ENCODE measurements at places on chromosomes 3 and 15.
A peak's percentile ranks its signal among the peaks of the same experiment; 100 is the strongest.

DNA sequence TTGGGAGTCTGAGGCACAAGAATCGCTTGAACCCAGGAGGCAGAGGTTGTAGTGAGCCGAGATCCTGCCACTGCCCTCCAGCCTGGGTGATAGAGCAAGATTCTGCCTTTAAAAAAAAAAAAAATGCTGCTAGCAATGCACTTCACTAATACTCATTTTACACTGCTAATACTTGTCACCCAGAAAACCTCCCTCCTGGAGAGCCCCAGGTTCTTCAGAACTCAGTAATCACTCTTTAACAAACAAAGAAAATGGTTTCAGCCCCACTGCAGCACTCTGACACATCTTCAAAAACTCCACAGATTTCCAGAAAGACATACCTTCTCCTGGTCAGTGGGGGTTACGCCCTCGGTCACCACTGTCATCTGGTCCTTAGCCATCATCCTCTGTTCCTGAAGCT is 366.7 kb downstream of the SHQ1 start:
- no peak for DNase-seq

DNA sequence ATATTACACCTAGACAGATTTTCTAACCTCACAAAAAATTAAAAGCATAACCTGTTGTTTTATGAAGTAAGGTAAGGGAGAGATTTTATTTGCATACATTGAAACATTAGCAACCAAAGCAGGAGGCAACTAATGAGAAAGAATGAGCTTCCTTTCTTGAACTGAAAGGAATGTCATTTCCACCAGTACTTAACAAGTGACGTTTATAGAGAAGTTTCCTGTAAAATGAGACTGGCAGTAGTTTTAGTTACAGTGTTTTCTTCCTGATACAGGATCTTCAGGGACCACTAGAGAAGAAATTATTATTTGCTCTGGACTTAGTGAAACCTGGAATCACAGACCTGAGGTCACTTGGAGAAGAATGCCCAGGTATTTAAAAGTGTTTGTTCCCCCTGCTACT is 27.4 kb upstream of the FRMD5 start:
- no peak for DNase-seq

DNA sequence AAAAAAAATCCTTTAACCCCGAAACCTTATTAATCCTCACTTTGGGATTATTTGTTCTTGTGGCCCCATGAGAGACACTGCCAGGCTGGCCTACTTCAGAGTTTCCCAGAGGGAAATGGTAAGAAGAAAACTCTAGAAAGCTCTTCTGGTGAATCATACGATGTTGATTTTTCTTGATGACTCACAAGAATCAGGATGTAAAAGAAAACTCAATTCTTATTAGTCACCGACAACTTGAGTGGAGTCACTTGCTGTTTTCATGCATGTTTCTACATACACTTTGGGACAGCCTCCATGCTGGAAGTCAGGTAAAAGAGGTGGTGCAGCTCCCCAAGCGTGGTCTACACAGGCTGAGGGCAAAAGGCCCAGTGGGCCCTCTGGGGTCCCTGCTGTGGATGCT is 42.8 kb downstream of the MYO5C start:
- peak; percentile 87 for DNase-seq

- peak; percentile 71 for DNase-seq
These were observed 512 bp downstream of the LARP6 start for GRCh38 chr15:70853318-70853972.

- peak; percentile 30 for DNase-seq
These were observed 25.0 kb downstream of the SRGAP3 start for GRCh38 chr3:9224490-9224889.

DNA sequence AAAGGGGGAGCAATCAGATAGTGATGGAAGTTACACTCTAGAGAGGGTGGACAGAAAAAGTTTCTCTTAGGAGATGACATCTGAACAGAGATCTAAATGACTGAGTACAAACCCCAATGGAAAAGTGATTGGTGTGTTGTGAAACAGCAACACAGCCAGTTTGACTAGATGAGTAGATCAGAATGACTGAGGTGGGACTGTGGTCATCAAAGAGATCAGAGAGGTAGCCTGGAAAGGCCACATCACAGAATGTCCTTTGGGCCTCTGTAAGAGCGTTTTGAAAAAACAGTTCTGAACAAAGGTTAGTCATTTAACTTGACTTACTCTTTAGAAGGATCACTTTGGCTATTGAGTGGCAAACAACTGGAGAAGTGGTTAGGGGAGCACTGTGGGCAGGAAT is 10.6 kb downstream of the LRRC58 start:
- no peak for DNase-seq

- DNase-seq = no peak
These were observed 698.7 kb downstream of the NTRK3 start for GRCh38 chr15:87557881-87558280.

DNA sequence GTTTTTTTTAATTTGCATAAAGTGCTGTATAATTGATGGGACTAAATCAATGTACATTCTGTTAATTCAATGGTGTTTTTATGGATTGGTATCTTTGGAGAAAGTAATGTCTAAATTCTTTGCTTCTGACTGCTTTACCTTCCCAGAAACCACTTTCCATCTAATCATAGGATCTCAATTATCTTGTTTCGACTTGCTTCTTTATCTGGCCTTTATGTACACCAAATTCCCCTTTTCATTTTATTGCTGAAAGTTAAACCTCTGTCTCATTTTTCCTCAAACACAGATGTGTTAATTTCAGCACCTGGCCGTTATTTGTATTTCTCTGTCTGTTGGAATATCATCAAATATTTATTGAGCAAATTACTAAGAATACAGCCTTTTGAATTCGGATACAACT is 287.3 kb upstream of the GBE1 start:
- DNase-seq = no peak

GRCh38 chr15:62552444-62552843 is 387.4 kb upstream of the C2CD4B start:
- DNase-seq = no peak

GRCh38 chr3:160921020-160921635 is 165.1 kb downstream of the PPM1L start:
- DNase-seq = peak; percentile 48

GRCh38 chr3:172102883-172103310 is 63.5 kb downstream of the FNDC3B start:
- DNase-seq = no peak

- DNase-seq = no peak
These were observed 127.4 kb downstream of the TIGIT start for GRCh38 chr3:114421204-114421603.

GRCh38 chr15:36763685-36764084 is 184.3 kb downstream of the CDIN1 start:
- DNase-seq = no peak

DNA sequence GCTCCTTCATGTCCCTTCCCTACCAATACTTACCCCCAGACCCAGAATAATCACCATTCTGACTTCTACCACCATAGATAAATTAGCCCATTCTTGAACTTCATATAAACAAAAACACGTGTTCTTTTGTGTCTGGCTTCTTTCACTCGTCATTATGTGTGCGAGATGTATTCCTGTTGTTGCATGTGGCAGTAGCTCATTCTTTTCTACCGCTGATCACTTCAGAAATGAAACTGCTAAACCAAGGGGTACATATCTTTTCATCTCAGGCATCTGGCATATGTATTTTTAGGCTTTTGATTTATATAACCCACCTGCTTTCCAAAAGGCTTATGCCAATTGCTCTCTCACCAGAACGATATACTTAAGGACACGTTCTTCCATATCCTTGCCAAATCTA is 13.8 kb upstream of the SCG3 start:
- DNase-seq = no peak

- no peak for DNase-seq
These were observed 277 bp upstream of the HDDC3 start for GRCh38 chr15:90932660-90932991.

GRCh38 chr15:91408476-91409076 is 308.5 kb downstream of the SV2B start:
- DNase-seq = no peak

DNA sequence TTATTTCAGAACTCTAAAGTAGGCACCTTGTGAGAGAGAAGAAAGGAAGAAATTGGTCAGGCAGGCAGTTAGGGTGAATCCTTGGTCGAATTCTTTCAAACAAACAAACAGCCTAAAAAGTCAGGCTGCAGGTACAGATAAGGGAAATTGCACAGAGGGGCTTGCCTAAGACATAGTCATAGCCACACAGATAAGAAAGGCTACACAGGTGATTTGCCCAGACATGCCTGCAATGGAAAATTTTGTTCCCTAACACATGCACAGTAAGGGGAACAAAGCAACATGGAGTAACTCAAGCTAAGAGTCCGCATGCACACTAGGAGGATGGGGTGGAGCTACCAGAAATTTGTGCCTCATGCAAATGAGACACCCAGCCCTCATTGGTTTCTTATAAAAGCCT is 91.4 kb upstream of the TUSC7 start:
- no peak for DNase-seq

GRCh38 chr3:38473229-38473628 is 19.5 kb downstream of the ACVR2B start:
- DNase-seq = no peak

DNA sequence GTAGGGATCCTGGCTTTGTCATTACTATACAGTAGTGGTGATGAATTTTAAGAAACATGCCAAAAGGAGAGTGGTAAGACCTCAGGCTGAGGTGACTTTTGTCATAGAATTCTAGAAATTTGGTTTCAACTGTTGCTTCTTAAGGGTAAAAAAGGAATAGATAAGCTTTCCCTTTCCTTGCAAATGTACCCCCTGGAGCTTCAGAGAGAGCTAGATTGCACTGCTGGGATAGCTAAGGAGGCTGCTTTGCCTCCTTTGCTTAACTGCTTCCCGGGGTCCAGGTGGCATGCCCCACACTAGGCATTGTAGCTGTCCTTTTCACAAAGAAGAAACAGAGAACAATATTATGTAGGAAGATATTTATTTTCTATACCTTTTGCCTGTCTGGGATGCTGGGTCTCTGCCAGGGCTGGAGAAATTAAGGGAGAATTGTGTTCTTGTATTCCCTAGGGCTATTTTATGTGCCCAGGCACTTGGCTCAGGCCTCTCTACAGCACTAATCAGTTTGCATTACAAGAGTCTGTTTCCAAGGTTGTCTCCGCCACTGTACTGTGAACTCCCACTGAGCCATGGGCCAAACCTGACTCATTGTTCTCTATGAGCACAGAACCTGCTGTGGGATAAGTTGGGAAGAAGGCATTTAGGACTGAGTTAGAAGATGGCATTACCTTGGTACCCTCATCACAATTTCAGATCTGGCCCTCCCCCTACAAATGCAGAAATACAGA is 460.0 kb downstream of the PDCD6IP start:
- no peak for DNase-seq

GRCh38 chr3:53375019-53375418 is 27.7 kb upstream of the DCP1A start:
- peak; percentile 60 for DNase-seq

DNA sequence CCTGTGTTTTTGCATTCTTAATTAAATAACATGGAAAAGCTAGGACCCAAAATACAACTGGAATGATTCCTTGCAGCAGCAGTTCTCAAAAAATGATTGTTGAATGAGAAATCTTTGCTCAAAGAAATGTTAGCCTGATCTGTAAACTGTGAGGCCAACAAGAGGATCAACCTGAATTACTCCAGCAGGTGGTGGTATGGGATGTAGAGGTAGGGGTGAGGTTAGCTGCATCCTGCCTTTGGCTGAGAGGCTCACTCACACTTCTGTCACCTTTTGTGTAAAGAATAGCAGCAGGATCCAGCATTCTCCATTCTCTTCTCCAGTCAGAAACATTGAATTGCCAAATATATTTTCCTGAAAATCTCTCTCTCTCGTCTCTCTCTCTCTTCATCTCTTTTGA is 26.5 kb upstream of the FAM98B start:
- no peak for DNase-seq

GRCh38 chr3:21893242-21893641 is 142.2 kb upstream of the ZNF385D start:
- DNase-seq = peak; percentile 37

DNA sequence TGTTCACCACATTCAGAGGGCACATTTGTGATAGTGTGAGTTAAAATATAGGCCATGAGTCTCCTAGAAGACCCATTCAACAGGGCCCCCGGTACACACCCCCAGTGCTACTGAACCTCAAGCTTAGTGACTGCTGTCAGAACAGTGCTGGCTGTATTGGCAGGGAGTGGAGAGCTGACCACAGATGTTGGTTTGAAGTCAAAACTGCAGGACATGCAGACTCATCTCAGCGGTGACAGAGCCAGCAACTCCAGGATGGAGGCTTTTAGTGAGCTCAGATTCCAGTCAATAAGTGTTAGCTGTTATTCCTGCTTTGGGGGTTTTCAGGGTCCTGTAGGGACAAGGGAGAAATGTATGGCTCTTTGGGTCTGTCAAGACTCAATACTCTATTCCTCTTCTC is 29.1 kb downstream of the PRR20G start:
- no peak for DNase-seq

GRCh38 chr15:59946084-59946483 is 58.0 kb upstream of the FOXB1 start:
- no peak for DNase-seq

GRCh38 chr3:57896031-57896430 is 112.2 kb upstream of the FLNB start:
- no peak for DNase-seq

GRCh38 chr15:40388941-40389823 is 6.7 kb downstream of the KNSTRN start:
- peak; percentile 52 for DNase-seq

GRCh38 chr3:84885199-84885882 is 73.4 kb upstream of the CADM2 start:
- DNase-seq = no peak

DNA sequence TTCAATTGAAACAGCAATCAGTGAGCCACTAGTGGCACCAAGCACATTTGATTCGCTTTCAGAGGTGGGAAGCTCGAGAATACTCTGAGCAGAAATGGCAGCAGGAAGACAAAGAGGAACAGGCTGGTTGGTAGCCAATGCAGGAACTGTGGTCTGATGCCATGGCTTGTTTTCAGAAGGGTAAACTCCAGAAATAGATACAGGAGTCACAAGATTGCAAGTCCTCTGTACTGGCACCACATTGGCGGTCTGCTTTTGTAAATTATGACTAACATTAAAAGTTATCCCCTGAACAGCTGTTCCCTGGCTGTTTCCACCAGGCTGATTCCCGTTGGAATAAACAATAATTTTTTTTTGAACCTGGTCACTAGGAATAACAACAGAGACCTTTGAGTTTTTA is 35.5 kb downstream of the USF3 start:
- peak; percentile 54 for DNase-seq

DNA sequence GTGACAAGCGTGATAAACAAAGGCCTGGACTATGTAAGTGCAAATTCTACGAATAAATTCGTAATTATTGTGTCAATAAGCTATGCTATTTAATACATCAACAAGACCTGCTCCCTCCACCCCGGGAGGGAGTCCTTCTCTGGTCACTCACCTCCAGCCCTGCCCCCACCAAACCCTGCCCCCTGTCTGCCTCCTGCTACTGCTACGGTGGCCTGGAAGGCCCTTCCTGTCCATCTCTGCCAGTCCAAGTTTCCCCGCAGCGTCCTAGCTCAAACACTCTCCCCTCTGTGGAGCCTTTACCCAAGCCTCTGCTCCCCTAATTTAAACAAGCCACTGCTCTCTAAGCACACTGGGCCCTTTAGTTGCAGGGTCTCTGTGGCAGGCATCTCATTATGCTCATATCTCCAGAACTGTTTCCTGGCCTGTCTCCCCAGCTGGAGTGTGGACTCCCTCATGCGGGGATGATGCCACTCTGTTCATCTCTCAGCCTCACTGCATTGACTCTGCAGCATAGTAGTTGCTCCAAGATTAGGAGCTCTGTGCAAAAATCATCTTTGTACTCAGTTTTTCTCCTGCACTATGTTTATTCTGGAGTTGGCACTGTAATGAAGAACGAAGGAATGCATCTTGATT is 241.2 kb downstream of the NTRK3 start:
- no peak for DNase-seq

GRCh38 chr3:32208447-32208846 is 30.0 kb upstream of the CMTM8 start:
- DNase-seq = no peak

All from fibroblast of villous mesenchyme (primary cell).